ENCODE measurements at places on chromosomes 7 and 10. TPM values are rescaled to one million over a fixed set of nuclear protein-coding genes. Genes with fewer than 3 reads are reported as not detected.

- no peaks in the 10 kb centered on the region for H3K36me3 ChIP-seq
- H3K4me3 ChIP-seq: no peak overlapping the region
- H3K27me3 ChIP-seq: no peaks in the 10 kb centered on the region
- H3K4me1 ChIP-seq: no peaks in the 10 kb centered on the region
Measured at GRCh38 chr7:158067219-158067930, 520.2 kb downstream of the PTPRN2 start.

DNA sequence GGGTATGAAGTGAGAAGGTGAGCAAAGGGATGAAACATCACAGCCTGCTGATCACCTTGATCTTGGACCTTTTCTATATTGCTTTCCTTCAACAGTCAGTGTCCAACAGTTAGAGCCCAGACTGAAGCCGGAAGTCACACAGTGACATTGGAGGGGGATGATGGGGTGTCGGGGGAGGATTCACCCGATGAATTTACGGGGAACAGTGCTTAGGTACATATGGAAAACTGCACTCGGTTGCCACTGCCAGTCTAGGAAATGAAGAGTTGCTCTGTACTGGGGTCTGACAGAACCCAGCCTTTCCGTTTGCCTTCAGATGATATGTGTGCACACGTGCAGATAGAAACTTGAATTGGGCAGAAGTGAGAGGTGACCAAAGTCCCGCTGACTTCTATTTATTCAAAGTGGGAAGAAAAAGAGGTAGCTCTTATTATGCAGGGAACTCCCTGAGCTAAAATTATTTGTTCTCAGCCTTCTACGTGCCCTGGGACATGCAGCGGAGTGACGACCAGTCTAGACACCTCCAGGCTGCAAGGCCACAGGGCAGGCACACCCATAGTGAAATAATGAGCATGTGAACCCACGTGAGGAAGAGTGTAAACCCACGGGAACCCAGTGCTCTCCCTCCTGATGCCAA, 107.2 kb upstream of the INHBA start:
- no peaks in the 10 kb centered on the region for H3K36me3 ChIP-seq
- DNase-seq: no peak
- H3K27ac ChIP-seq: no peak overlapping the region
- H3K27me3 ChIP-seq: no peaks in the 10 kb centered on the region
- H3K4me3 ChIP-seq: no peak overlapping the region

DNA sequence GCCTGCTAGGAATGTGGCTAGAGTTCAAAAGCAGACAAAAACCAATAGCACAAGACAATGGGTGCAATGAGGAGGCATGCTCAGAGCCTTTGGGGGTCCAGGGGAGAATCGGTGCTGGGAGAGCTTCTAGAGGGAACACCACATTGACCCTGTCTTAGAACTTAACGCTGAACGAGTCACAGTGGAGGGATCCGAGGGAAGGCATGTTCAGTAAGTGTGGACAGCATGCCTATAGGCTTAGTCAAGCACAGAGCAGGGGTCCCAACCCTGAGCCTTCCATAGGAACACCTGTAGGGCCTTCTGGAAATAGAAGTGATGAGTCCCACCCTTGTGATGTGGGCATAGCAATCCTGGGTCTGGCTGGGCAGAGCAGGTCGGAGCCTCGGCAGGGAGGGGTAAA, 148.7 kb downstream of the PKD1L1 start:
- no peak for DNase-seq
- no peaks in the 10 kb centered on the region for H3K4me1 ChIP-seq
- H3K4me3 ChIP-seq: no peak overlapping the region
- no peak overlapping the region for H3K27ac ChIP-seq
- H3K36me3 ChIP-seq: no peaks in the 10 kb centered on the region

GRCh38 chr10:72037811-72038210, 50.5 kb downstream of the SPOCK2 start:
- H3K27me3 ChIP-seq: no peaks in the 10 kb centered on the region
- H3K27ac ChIP-seq: no peak overlapping the region
- DNase-seq: no peak

- no peaks in the 10 kb centered on the region for H3K36me3 ChIP-seq
- H3K4me3 ChIP-seq: no peak overlapping the region
- H3K27me3 ChIP-seq: peaks cover 11% of the 10 kb centered on the region
- H3K27ac ChIP-seq: no peak overlapping the region
- no peaks in the 10 kb centered on the region for H3K4me1 ChIP-seq
- DNase-seq: no peak
Measured at GRCh38 chr7:69603937-69604494, 5.7 kb downstream of the AUTS2 start.

GRCh38 chr7:126368-126767, 66.0 kb upstream of the FAM20C start:
- H3K27ac ChIP-seq: no peak overlapping the region
- no peaks in the 10 kb centered on the region for H3K4me1 ChIP-seq
- H3K36me3 ChIP-seq: no peaks in the 10 kb centered on the region
- no peaks in the 10 kb centered on the region for H3K27me3 ChIP-seq

The C10orf143 gene
- 3.1 TPM for total RNA-seq

The C10orf105 gene
- 0.07 TPM for total RNA-seq

Measured in colonic mucosa (tissue), 4 donors.